Tongue (tissue), 3 donors: ENCODE measurements at places on chromosomes 13 and 19.

DNA sequence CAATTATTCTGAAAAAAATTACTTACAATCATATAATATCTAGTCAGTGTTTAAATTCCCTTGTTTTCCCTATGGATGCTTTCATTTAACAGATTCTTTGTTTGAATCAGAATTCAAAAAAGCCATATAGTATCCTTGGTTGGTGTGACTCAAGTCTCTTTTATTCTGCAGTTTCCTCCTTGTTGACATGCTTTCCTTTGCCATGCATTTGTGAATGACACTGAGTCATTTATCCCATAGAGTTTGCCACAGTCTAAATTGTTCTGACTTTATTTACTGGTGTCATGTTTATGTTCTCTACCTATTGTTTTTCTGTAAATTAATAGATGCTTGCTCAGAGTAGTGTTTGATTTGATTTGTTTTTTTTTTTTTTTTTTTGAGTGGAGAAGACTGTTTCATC lies 893.8 kb upstream of the SLC10A2 start:
- no peak for DNase-seq

DNA sequence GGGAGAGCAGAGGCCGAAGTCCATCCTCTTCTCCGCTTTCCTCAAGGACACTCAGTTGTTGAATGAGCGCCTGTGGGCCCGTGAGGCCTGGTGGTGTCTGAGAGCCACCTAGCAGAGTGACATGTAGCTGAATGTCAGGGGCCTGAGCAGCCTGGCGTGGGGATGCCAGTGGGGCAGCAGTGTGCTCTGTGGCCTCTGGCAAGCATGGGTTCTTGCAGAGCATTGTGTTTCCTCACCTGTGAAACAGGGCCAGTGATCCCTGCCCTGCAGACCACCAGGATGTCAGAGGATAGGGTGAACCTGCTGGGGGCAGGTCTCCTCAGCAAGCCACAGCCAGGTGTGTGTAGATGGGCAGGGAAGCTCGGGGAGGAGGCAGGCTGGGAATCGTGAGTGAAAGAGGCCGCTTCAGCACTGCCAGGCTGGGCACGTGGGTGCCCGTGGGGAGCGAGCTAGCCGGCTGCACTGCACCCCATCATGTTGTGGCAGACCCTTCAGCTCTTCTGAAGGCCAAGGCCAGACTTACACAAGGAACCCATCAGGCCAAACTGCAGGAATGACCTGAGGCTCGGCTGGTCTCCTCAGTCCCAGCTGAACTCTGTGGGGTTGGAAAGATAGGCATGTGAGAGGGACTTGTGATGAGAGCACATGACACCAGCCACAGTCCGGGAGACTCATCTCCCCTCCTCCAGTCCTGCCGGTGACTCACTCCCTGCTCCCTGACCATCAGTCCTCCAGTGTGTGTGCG lies 5.0 kb downstream of the PPP1R37 start:
- peak; percentile 21 for DNase-seq

GRCh38 chr13:84933797-84934196 lies 865.4 kb downstream of the SLITRK6 start:
- DNase-seq = no peak

DNA sequence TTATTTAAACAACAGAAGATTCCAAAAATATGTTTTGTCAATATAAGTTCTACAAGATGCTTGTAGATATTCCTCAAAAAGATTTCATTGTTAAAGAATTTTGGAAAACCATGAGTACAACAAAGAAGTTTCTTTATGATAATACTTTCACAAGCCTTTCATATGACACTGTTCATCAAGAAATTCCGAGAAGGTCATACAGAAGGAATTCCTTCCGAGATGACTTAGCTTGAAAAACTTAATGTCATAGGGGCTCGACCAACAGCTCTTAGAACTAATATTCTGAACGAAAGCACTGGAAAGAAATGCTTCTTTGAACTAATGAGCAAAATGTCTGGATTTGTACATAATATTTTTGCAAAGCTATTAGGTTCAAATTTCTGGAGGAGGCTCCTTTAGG lies 403.4 kb downstream of the KLF5 start:
- no peak for DNase-seq

DNA sequence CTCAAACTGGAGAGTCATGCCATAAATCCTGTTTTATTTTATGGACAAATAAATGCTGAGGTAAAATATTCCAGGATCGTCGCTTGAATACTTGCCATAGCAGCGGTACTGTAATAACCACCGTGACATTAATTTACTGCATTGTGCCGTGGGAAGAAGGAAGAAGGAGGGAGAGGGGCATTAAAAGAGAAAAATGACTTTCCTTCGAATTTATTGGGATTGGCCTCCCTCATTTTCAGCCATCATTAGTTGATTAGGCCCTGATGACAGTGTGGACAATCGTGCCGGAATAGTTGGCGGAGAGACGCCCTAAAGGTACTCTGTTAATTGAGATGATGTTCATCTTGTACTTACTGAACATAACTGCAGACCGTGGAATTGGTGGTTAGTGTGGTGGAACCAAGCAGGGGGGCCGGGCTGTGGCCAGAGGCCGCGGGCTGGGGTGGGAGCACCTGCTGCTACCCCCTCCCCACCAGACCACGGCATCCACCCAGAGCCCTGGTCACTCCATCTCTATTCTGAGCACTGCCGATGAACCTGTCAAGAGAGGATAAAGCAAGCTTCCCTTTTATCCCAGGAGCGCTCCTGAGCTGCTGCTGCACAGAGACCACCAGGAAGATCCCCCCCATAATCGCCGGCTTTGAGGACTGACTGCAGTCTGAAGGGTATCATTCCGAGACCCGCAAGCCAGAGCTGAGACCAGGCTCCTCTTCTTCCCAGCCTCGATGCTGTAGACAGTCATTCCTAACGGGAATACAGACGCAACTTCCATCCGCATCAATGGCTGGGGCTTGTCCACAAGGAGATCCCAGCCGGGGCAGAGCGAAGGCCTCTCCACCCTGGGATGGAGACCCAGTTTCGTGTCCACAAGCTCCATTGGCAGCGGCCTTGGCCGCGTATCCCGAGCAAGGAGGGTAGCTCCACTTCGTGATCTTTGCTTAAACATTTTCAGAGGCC lies 168.3 kb upstream of the TSHZ3 start:
- no peak for DNase-seq

DNA sequence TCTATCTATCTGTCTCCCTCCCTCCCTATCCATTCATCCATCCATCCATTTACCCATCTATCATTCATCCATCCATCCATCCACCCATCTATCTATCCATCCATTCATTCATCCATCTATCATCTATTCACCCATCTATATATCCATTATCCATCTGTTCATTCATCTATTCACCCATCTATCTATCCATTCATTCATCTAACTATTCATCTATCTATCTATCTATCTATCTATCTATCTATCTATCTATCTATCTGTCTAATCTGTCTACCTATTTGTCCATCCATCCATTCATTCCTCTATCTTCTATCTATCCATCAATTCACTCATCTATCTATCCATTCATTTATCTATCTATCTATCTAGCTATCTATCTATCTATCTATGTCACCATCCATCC lies 4.4 kb upstream of the CDK8 start:
- no peak for DNase-seq

DNA sequence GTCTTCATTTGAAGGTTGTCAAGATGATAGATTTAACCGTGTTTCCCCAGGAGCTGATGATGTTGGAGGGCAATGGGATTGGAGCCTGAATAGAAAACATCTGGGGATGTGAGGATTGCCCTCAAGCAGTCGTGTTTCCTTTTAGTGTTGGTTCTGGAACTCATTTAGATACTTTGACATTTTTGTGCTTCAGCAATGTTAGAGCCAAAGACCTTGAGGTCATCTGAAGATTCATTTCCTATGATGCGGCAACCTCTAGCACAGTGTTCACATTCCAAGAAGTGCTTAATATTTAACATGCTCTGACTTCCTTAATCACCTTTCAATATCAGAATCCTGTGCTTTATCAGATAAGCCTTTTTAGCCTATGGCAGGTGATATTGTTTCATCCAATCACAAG lies 82.7 kb downstream of the SLC10A2 start:
- no peak for DNase-seq

DNA sequence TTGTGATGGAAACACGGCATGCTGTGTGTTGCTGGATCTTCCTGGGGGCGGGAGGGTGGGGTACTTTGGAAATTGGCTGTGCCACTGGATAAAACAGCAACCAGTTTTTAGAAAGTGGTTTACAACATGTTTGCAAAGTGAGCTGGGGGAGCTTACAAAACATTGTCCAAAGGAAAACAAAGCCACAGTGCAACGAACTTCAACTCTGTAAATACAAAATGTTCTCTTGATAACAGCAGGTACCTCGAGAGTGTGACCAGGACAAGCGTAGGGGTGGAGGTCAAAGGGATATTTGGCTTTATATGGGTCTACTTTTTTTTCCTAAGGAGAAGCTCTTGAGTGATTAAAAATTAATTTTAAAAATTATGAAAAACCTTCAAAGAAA lies 2.5 kb downstream of the IGSF23 start:
- no peak for DNase-seq

DNA sequence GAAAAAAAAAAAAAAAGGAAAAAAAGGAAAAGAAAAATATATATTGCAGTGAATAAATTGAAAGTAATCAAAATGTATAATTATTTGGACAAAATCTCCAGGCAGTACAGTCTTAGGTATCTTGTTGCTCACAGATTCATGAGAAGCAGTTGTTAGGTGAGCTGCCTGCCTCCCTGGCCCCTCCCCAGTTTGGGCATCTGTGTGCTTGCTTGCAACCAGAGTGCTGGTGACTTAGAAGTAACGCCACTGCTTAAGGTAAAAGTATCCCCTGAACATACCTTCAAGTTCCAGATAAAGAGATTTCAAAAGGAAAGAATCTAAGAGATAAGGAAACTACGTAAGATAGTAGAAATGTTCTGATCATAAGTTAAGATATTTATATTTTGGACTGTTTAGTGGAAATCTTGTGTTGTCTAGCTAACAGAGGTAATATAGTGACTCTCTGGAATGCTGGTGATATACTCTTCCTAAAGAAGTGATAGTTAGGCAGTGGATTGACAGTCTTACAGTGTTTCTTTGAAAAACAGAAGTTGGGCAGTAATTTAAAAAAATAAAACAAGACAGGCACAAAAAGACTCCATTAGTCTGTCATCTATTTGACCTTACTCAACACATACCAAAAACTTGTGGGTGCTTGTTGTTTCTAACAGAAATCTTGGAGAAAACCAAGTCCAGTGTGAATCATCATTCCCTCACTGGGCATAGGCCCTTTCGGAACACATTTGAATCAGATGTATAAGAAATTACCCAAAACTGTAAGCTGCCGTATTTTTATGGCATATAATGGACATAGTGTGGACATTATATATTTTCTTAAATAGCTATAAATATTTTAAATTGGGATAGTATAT lies 38.3 kb upstream of the KCTD4 start:
- no peak for DNase-seq

GRCh38 chr13:99087954-99088491 lies 110.2 kb upstream of the DOCK9 start:
- peak; percentile 34 for DNase-seq
